Nephron progenitor cell (in vitro differentiated cells): ENCODE measurements at places on chromosomes 12 and 14.

GRCh38 chr14:101812071-101812470 is 50.6 kb downstream of the PPP2R5C start:
- no peak for DNase-seq

- DNase-seq: no peak
Observed at GRCh38 chr14:45970621-45971020, 681.0 kb downstream of the RPL10L start.

GRCh38 chr12:112904571-112904970 is 2.2 kb upstream of the OAS1 start:
- DNase-seq: no peak

- no peak for DNase-seq
Observed at GRCh38 chr12:125853670-125854069, 788.4 kb downstream of the AACS start.

DNA sequence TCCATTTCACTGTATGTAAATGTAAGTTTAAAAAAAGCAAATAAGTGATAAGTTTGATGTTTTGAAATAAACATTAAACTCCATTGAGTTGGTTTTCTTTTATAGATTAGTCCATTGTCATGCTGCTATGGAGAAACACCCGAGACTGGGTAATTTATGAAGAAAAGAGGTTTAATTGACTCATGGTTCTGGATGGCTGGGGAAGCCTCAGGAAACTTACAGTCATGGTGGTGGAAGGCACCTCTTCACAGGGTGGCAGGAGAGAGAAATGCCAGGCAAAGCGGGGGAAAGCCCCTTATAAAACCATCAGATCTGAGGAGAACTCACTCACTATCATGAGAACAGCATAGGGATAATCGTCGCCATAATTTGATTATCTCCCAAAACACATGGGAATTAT is 48.4 kb upstream of the OXA1L start:
- no peak for DNase-seq

- no peak for DNase-seq
Observed at GRCh38 chr12:47270782-47271664, 191.3 kb upstream of the AMIGO2 start.

- DNase-seq: no peak
Observed at GRCh38 chr12:55780685-55781084, 36.8 kb downstream of the SARNP start.

DNA sequence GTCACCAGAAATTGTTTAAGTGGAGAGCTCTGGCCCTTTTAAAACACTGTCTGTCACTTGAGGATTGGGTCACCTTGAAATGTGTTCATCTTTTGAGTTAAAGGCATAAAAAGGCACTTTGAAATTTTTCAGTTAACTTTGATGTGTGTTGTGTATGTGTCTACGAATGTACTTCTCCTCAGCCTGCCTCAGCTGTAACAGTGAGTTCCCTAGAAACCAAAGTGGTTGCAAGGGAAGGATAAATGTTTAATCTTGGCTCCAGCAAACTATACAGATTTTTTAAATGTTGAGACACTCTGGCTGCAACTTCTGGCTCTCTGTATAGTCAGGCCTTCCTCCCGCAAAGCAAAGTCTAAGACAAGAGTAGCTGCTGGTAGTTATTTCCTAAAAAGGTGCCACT is 8.3 kb downstream of the DERA start:
- no peak for DNase-seq

- no peak for DNase-seq
Observed at GRCh38 chr12:105234197-105234596, 1.8 kb downstream of the APPL2 start.

GRCh38 chr14:80576401-80576800 is 365.1 kb upstream of the DIO2 start:
- DNase-seq: no peak

GRCh38 chr14:87409393-87409792 is 583.6 kb downstream of the GALC start:
- DNase-seq: no peak

DNA sequence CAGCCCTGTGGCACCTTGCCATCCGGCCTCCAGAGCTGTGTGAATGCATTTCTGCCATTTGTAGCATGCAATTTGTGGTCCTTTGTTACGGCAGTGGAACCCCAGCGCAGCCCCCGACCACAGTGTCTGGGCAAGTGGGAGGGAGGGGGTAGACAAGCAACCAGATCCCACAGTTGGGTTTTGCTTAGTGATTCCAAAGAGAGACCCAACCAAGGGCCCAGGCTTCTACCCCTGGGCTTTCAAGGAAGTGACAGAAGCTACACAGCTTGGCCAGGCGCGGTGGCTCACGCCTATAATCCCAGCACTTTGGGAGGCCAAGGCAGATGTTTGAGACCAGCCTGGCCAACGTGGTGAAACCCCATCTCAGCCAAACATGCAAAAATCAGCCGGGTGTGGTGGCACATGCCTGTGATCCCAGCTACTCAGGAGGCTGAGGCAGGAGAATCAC is 17.8 kb downstream of the ZBTB42 start:
- DNase-seq: no peak

DNA sequence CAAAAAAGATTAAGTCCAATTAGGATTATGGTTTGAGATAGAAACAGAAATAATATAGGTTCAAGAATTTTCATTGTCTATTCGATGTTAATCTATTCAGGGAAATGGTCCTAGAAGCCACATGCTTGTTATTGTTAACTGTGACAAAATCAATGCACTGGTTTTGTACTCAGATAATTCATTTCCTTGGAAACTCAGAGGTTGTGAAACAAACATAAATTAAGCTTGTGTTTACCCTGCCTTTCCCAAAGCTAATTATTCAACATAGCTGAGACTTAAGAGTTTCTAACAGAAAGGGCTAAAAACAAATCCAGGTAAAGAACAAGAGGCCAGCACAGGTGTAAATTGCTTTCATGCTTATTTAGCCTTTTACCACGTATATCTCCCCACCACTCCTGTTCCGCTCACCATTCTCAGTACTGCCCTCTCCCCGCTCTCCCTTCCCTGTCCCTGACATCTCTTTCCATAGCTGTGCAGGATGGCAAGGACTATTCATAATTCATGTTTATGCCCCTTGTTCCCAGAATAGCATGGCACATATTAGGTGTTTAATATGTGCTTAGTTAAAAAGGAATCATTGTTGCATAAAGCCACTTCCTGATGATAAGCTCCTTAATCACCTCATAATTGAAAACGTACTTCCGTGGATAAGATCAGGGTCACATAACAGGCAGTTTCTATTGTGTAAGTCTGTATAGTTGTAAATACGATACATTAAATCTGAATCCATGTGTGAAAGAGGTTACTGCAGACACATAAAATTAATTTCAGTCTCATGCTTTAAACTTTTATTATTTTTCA is 131.8 kb upstream of the USP15 start:
- DNase-seq: no peak

DNA sequence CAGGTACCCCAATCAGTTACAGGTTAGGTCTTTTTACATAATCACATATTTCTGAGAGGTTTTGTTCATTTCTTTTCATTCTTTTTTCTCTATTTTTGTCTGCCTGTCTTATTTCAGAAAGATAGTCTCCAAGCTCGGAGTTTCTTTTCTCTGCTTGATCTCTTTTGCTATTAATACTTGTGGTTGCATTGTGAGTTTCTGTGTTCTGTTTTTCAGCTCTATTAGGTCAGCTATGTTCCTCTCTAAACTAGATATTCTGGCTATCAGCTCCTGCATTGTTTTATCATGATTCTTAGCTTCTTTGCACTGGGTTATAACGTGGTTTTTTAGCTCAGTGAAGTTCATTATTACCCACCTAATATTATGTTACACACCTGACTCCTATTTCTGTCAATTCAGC is 914.1 kb downstream of the TRHDE start:
- no peak for DNase-seq

- DNase-seq: no peak
Observed at GRCh38 chr12:26340649-26341048, 145.3 kb downstream of the SSPN start.

- peak; percentile 86 for DNase-seq
Observed at GRCh38 chr14:50667996-50668825, at the start of gene SAV1. TSS of gene SAV1 (minus strand) at chr14:50668306. CDS start at chr14:50667967, 339 bp downstream.

DNA sequence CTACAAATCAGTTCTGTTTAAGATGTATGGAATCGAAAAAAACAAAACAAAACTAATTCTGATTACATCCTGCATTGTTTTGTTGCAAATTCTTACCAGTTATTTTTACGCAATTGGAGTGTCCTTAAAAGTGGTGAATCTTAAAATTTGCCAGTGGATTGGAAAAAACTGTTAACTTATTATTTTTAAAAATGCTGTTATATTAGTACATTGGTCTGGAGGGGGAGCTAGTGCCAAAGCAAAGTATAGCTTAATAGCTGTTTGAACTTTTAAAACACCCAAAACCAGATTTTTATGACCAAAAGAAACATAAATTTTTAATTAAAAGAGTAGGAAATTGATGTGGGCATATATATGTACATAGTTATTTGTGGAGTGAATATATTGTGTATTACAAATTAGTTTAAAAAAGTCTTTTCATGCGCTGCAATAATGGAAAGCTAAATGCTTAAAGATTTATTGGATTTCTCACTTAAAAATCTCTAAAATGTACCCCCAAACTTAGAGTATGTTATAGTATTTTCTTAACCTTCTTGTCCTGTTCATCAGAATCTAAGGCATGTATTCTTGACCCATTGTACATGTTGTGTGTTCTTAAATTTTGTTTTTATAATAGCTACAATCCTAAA is 2.5 kb downstream of the FUT8 start:
- no peak for DNase-seq

DNA sequence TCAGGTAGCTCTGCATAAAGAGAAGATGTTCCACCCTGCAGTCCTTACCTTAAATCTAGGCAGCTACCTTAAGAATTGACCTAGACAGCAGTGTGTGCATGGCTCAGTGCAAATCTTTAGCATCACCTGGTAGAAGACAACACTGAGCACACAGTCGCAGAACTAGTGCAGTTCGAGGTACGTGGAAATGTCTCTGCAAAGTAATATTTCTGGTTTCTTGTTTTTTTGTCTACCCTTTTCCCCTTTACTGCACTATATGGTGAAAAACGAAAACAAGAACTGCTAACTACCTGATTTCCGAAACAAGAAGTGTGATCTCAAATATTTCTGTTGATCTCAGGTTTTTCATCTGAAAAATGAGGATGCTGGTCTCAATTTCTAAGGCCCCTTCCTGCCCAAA is 82.5 kb downstream of the ETV6 start:
- no peak for DNase-seq

DNA sequence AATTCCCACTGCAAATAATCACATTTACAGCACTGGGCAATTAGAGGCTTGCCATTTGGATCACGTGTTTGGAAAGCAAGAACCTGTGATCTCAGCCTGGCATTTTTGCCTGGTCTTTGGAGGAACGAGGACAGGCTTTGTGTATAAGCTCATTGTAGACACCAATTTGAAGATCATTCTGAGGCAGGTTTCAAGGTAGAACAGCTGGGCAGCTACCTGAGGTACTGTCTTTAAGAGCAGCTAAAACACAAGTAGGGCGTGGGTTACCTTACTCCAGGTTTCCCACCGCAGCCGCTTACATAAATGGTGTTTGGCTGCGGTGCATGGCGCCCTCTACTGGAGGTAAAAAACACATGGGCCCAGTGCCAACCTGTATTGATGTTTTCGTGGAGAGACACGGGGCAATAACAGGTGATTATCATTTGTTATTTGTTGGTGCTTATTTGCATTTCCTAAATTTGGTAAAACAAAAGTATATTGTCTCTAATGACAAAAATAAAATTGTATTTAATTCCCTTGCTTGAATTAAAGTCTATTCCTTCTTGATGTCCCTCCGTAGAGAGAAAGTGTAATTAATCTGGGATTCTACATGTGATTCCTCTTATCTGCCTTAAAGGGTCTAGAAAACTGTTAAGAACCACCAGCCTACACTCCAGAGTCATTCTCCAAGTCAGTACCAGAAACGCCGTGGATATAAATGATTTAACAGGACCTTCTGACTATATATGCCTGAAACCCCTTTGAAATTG is 69.7 kb downstream of the SVOP start:
- peak; percentile 67 for DNase-seq

- no peak for DNase-seq
Observed at GRCh38 chr14:68418174-68419118, 374.4 kb downstream of the ZFP36L1 start.

DNA sequence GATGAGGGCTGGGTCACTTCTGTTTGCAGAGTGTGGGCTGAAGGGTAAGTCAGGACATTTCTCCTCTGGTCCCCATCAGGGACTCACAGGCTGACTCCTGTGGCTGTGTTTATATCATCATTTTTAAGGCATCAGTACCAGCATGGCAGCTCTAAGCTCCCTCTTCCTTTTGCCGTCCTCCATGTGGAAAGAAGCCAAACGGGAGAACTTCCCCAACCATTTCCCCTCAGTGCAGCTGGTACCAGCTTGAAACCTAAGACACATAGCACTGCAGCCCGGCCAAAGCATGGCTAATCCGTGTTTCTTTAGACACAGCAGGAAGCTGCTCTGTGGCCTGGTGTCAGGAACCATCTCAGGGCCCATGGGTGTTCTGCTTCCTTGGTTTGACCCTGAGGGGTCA is 31.9 kb upstream of the ATP2A2 start:
- peak; percentile 20 for DNase-seq
